ENCODE measurements at places on chromosomes 7 and 10.

DNA sequence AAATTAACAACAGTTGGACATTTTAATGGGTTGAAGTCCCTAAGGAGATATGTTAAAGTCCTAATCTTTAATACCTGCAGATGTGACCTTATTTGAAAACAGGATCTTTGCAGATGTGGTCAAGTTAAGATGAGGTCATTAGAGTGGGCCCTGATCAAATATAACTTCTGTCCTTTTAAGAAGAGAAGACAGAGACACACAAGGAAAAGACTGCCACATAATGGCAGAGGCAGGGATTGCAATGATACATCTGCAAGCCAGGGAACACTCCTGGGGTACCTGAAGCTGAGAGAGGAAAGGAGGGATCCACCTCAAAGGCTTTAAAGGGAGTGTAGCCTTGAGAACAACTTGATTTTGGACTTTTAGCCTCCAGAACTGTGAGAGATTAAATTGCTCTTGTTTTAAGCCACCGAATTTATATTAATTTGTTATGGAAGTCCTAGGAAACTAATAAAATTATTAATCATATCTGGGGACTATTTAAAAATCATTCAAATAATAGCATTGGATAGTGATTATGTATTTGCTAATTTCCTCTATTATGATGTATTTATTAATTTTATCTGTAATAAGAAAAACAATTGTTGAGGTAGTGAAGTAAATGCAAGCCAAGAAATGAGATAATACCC lies 700.0 kb upstream of the PCDH15 start:
- no peak for DNase-seq

DNA sequence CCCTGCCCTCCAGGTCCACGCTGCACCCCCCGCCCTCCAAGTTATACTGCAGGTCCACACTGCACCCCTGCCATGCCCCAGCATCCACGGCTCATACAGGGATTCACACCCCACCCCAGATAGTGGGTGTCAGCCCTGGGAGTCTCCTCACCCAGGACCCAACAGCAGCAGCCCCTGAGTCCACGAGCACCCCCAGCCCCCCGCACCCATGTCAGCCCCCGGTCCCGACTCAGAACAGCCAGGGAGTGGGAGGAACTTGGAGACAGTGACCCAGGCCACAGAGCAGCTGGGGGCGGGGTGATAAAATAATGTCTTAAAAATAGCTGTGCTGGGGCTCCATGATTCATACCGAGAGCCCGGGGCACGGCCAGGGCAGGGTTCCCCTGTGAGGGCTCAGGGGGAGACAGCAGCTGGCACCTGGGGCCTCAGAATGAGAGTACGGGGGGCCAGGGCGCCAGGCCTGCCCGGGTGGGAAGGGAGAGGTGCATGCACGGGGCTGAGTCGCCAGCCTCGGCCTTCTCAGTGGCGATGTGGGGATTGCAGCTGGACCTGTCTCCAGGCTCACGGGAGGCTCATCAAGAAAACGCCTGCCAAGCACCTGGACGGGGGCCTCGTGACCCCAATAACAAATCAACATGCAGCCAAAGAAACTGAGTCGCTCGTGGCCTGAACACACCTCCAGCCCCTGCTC lies 29.8 kb downstream of the ADAP1 start:
- no peak for DNase-seq

DNA sequence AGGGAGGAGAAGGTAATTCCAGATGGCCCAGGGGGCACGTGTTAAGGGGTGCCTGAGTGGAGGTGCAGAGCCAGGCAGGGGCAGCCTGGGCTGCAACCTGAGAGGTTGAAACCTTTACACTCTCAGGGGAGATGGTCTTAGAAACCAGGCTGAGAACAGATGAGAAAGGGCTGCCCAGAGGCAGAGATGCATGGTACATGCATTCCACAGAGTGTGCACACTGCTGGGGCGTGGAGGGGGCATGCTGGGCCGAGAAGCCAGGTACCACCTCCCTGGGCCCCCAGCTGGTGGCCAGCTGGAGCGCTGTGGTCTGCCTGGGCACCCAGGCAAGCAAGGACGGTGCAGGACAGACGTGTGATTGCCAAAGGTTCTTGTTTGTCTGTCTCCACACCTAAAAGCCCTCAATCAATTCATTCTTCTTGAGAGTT lies 14.1 kb upstream of the CSGALNACT2 start:
- DNase-seq = no peak

DNA sequence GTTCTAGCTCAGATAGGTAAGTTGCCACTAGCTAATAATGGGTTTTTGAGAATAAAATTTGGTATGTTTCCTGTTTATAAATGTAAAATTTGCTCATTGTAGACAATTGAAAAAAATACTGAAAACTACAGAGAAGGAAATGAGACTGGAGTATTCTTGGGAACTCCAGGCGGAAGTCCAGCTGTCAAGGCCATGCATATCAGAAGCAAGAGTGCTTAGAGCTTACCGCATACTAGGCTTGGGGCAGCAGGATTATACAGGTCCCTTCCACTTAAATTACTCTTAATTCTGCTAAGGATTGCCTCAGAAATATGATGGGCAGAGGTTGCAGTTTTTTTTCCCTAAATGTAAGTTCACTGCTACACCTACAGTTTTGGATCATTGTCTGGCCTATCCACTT lies 26.6 kb downstream of the UMAD1 start:
- no peak for DNase-seq

DNA sequence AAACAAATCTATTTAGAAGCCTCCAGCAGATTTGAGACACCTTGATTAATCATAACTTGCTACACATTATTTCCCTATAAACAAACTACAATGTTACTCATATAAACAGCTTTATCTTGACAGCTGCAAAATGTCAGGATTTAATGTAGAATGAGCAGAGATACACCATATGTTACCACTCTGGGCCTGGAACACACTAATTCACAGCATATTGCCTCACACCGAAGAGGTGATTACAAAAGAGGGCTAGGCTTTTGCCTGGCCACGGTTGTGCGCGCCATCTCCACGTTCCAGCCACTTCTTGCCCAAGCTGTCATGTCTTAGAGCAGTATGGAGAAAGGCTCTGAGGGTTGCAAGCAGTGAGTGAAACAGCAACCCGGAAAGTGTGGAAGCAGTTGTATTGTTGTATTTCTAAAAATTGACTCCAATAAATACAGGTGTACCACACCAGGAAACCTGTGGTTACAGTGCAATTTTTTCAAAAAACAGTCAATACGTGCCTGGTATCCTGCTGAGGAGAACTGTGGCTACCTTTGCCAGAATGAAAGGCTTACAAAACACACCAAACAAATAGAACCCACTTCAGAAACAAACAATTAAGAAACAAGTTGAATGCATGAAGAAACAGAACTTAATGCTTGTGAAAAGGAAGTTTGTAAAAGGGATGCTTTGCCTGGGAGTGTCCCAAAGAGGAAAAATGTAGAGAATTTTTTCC lies 498.1 kb downstream of the PLXNA4 start:
- no peak for DNase-seq

- DNase-seq = no peak
Observed at GRCh38 chr7:142827951-142828500, 26.9 kb upstream of the EPHB6 start.

- DNase-seq = no peak
Observed at GRCh38 chr10:3622845-3623621, 162.0 kb downstream of the KLF6 start.

GRCh38 chr10:81104494-81104893 lies 566.8 kb downstream of the SH2D4B start:
- no peak for DNase-seq

- no peak for DNase-seq
Observed at GRCh38 chr7:83494683-83495082, 154.3 kb downstream of the SEMA3E start.

DNA sequence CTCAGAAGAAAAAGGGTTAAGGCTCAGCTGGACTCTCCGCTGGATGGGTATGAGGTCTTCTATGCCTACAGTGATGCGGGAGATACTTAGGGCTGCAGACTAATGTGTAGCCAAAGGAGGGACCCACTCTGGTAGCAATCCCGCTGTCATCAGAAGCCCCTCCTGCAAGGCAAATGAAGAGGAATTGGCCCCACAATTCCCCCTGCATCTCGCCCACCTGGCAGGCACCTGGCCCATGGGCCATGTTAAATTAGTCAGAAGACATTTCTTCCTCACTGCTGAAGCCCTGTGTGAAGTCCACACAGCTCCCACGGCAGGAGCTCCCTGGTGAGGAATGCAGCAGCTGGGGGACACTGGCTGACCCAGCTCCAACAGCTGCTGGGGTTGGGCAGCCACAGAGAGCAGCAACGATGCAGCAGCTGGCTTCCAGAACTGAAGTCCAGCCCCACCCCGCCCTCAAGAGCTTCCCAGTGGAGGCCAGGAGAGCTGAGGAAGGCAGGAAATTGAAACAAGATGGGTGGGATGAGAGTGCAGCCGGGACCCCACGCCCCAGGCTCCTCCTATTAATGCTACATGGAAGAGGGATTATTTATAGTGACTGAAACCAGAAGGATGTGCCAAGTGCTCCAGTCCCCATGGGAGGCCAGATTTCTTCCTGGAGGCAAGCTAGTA lies 5.5 kb downstream of the VSTM4 start:
- DNase-seq = no peak

- no peak for DNase-seq
Observed at GRCh38 chr7:147756300-147756699, 834.3 kb upstream of the C7orf33 start.

DNA sequence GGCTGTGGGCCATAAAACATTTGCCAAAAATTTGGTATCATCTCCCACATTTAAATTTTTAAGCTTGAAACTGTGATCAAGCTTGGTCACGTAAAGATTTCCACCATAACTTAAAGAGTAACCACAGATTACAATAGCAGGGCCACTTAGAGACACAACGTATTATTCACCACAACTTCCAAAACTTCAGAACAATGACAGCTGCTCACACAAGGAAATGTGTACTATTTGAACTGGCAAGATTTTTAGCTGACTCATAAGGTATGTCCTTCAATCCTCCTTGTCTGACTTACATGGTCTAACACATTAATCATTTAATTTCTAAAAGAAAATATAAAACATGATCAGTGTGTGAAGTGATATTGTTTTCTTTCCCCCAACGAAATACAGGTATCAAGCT lies 234.5 kb downstream of the PARD3 start:
- no peak for DNase-seq

GRCh38 chr7:26278770-26279169 lies 12.9 kb upstream of the SNX10 start:
- DNase-seq = no peak

GRCh38 chr10:53886325-53887300 lies 914.4 kb downstream of the PCDH15 start:
- no peak for DNase-seq

- no peak for DNase-seq
Observed at GRCh38 chr10:20898866-20899535, 1.9 kb upstream of the NEBL start.

DNA sequence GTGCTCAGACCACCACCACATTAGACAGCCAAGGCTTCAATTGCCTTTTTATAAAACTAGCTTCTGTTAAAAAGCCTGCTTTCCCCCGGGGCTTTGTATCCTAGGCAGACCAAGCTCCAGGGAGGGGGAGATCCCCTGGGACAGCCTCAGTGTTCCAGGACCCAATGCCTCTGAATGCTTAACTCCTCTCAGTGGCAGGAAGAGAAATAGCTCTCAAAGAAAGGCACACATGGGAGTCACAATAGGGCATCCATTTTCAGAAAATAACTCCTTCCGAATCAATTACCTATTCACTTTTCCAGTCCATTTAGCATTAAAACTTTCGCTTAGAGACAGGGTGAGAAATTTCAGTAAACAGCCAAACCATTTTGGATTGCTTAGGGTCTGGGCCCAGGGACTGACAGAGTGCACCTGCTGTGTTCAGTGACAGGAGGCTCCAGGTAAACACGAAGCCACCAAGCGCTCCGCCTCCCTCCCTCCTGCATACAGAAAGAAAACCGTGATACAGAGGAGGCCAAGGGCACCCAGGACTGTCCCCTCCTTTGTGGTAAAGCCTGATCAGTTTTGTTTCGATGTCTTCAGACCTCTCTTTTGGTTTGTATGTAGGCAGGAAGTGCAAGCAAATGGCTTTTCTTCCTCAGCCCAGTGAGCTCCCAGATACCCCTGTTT lies 599.7 kb downstream of the KCNMA1 start:
- DNase-seq = no peak

DNA sequence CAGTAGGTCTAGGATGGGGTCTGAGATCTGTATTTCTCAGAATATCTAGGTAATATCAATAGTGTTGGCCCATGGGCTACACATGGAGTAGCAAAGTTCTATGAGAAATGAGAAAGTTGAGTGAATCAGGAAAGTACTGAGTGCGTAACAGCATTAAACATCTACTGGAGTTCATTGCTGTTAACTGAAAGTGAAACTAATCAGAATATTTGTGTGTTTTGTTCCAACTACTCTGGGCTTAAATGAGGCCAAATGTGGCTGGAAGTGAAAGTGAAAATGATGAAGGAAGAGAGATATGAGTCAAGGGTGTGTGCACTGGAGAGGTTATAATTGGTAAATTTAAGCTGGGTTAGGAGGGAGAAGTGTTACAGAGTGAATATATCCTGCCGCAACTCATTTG lies 46.5 kb downstream of the TMEM106B start:
- DNase-seq = peak; percentile 1

GRCh38 chr10:14593806-14594205 lies 180.9 kb downstream of the FAM107B start:
- DNase-seq = no peak

DNA sequence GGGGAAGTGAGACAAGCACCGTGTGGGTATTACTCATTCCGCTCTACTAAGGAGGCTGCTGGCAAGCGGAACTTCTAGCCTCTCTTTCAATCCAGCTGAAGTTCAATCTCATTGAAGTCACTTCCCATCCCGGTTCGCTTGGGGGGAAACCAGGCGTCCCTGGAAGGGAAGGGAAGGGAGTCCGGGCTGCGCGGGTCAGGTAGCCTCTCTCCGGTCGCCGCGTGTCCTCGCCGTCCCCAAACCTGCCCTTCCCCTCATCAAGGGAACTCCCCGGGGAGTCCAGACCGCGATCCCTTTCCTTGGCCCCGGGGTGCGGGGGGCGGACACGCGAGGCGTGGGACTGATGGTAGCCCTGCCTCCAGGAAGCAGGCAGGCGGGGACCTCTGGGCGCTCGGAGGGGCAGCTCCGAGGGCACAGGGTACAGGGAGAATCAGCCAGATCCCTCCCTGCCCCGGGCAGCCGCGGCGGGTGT lies 598 bp upstream of the ZEB1 start:
- no peak for DNase-seq

DNA sequence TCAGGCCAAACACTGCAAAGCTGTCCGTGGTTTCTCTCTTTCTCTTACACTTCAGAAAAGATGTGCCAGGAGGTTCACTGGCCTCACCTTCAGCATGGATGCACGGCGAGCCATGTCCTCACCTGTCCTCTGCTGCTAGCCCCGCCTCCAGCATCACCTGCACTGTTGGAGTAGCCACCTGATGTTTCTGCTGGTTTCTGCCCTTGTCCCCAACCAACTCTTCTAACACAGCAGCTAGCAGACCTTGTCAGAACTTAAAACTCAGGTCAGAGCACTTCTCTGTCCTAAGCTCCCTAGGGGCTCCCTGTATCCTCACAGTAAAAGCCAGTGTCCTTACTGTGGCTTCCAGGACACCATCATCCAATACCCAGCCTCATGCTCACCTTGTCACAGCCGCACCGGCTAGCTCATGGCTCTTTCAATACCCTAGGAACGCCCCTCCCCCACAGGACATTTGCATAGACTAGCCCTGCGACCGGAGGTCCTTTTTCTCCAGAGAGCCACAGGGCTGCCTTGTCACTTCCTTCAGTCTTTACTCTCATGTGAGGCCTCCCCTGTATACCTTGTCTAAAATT lies 15.2 kb downstream of the PALD1 start:
- DNase-seq = no peak

- DNase-seq = no peak
Observed at GRCh38 chr10:70212879-70213278, 20.4 kb downstream of the PPA1 start.

GRCh38 chr10:133401981-133402725 lies 8.2 kb downstream of the MTG1 start:
- no peak for DNase-seq

All from stimulated activated CD8-positive, alpha-beta memory T cell treated with anti-CD3 and anti-CD28 coated beads, Interleukin-12 subunit alpha, Interleukin-12 subunit beta, amount 100 ng/mL, for 1 hour (primary cell).